ENCODE measurements at places on chromosomes 11 and 22. TPM values are rescaled to one million over a fixed set of nuclear protein-coding genes. Genes with fewer than 3 reads are reported as not detected.

SHANK3 gene
- total RNA-seq = 43.8 TPM

EFEMP2 gene
- total RNA-seq = 40.2 TPM

ZNF215 gene
- total RNA-seq = 4.1 TPM

MRGPRX4 gene
- not detected for total RNA-seq

FADS3 gene
- total RNA-seq = 165 TPM

APOBEC3B gene
- 2.9 TPM for total RNA-seq

DDX25 gene
- total RNA-seq = not detected

NTM gene
- 0.29 TPM for total RNA-seq

TYMP gene
- 5.5 TPM for total RNA-seq

F2 gene
- not detected for total RNA-seq

KCNQ1OT1 gene
- 2.3 TPM for total RNA-seq

SCN4B gene
- under 0.01 TPM for total RNA-seq
